ENCODE measurements at places on chromosomes 6 and 20. TPM values are rescaled to one million over a fixed set of nuclear protein-coding genes. Genes with fewer than 3 reads are reported as not detected.

DNA sequence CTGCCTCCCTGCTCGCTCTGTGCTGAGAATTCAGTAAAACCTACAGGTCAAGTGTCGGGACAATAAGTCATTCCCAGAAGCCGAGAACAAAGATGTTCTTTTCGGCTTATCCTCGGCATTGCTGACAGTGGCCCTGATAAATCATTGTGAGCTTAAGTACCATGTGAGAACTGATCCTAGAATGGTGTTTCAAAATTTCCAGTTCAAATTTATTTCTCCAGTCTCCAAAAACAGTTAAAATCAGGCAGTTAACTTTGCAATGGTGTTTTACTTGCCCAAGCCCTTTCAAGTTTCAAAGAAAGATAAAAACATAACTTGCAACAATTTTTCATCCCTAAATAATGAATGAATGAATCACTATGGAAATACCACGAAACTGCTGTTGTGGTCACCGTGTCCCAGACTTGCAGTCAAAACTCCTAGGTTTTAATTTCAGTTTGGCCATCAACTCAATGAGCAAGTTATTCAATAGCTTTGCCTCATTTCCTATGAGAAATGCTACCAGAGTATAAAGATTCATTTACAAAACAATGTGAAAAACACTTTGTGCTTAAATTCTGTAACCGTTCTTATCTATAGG is 4.3 kb downstream of the ATP5F1E start:
- no peaks in the 10 kb centered on the region for H3K27me3 ChIP-seq
- no peak overlapping the region for H3K27ac ChIP-seq
- H3K4me3 ChIP-seq = no peak overlapping the region
- H3K36me3 ChIP-seq = peaks cover 33% of the 10 kb centered on the region
- H3K4me1 ChIP-seq = peaks cover 3% of the 10 kb centered on the region
- DNase-seq = no peak

GRCh38 chr6:21265034-21265729 is 328.4 kb upstream of the SOX4 start:
- H3K27me3 ChIP-seq = no peaks in the 10 kb centered on the region
- H3K4me3 ChIP-seq = no peak overlapping the region
- no peak for DNase-seq
- H3K4me1 ChIP-seq = no peaks in the 10 kb centered on the region
- H3K27ac ChIP-seq = no peak overlapping the region

DNA sequence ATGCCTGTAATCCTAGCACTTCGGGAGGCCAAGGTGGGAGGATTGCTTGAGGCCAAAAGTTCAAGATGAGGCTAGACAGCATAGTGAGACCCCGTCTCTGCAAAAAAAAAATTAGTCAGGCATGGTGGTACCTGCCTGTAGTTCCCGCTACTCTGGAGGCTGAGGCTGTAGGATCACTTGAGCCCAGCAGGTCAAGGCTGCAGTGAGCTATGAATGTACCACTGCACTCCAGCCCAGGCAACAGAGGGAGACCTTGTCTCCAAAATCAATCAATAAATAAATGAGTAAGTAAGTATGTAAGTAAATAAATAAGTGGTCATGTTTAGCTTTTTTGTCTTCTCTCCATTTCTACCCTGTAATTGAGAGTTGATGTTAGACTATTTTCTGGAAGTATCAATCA is 336.8 kb downstream of the FARS2 start:
- no peaks in the 10 kb centered on the region for H3K27me3 ChIP-seq
- H3K36me3 ChIP-seq = no peaks in the 10 kb centered on the region
- no peak for DNase-seq
- H3K4me1 ChIP-seq = no peaks in the 10 kb centered on the region

GRCh38 chr6:147909640-147910039 is 401.1 kb downstream of the SAMD5 start:
- H3K27me3 ChIP-seq = no peaks in the 10 kb centered on the region
- no peaks in the 10 kb centered on the region for H3K4me1 ChIP-seq
- no peak overlapping the region for H3K27ac ChIP-seq
- no peaks in the 10 kb centered on the region for H3K36me3 ChIP-seq
- H3K4me3 ChIP-seq = no peak overlapping the region

Gene BFSP1
- 8.6 TPM for total RNA-seq

Gene SCRT2
- total RNA-seq = not detected

Measured in H9 (cell line).